Activated CD8-positive, alpha-beta memory T cell treated with anti-CD3 and anti-CD28 coated beads for 4 hours (primary cell): ENCODE measurements at places on chromosomes 2 and 18.

GRCh38 chr2:205495819-205496218 lies 186.5 kb upstream of the NRP2 start:
- DNase-seq = no peak

- no peak for DNase-seq
These were observed 6.0 kb upstream of the NCK2 start for GRCh38 chr2:105738658-105739241.

- no peak for DNase-seq
These were observed 118.6 kb downstream of the MCFD2 start for GRCh38 chr2:46796843-46797625.

- no peak for DNase-seq
These were observed 258.6 kb upstream of the TANK start for GRCh38 chr2:160901613-160902012.

- no peak for DNase-seq
These were observed 41.1 kb upstream of the SGPP2 start for GRCh38 chr2:222383255-222383654.

GRCh38 chr2:112688086-112688880 lies 32.5 kb upstream of the NT5DC4 start:
- no peak for DNase-seq

- DNase-seq = peak; percentile 20
These were observed 43.5 kb downstream of the FBLN7 start for GRCh38 chr2:112181571-112182290.

DNA sequence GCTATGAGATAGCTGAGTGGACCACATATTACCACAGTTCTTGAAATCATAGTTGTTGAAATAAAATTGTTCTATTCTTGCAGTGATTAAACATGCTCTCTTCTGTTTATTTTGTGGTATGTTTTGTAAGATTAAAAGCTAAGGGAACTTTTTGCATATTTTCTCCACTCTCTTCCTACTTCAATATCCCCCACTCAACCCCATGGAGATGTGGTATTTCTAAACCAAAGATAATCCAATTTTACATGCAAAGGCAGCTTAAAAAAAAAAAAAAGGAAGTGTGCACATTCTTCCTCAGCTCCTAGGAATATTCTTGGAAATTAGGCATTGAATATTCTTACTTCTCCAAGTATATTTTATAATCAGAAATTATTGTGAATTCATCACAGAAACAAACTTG lies 15.0 kb upstream of the PAX3 start:
- DNase-seq = no peak

GRCh38 chr2:230447455-230448451 lies 31.8 kb downstream of the SP100 start:
- no peak for DNase-seq

- DNase-seq = no peak
These were observed 198.1 kb upstream of the RBBP8 start for GRCh38 chr18:22734791-22735627.

DNA sequence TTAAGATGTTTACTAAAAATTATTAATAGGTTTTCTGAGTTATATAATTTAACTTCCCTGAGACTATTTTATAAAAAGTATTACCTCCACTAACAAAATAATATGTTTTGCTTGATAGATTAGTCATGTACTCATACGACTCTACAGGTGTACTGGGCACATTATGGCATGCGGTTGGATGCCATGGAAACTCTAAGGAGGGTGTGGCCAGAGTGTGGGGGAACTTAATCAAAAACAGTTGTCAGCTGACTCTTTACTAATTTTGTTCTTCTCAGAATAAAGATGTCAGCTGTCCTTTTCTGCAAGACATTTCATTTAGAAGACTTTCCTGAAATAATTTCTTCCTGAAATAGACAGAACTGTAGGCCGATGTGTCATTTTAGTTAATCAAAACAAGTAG lies 228.3 kb upstream of the SIX3 start:
- no peak for DNase-seq

- DNase-seq = no peak
These were observed 78.5 kb upstream of the STK17B start for GRCh38 chr2:196249860-196250259.

DNA sequence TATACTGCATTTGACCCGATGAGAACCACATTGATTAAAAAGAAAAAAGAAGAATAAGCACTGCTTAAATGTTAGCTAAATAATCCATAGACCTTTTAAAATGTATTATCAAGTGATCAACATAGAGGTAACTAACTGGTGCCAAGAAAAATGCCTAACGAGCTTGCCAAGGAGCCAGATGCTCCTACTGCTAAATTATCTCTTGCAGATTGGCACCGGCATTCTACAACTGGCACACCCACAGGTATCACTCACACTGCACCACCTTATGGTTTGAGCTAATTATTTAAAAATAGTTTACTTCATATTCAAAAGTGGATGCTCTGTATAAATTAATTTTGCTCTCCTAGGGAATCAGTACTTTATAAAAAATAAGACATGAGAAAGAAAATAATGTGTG lies 341.6 kb upstream of the CDH7 start:
- no peak for DNase-seq

DNA sequence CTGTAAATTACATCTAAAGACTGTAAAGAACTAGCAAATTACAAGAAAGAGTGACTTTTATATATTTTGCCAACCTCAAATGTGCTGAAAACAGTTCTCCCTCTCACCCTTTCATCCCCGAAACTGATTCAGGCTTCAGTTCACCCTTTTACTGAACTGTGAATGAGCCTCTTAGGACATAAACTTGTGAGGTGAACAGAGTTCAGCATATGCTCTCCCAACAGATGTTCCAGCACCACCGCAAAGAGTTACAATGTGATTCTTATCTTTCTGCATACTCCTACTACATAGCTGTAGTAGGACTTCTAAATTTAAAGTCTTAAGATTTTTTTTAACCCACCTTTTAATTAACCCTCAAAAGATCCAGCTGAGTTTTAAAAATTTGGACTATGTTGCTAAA lies 1.2 kb upstream of the ZCCHC2 start:
- no peak for DNase-seq

DNA sequence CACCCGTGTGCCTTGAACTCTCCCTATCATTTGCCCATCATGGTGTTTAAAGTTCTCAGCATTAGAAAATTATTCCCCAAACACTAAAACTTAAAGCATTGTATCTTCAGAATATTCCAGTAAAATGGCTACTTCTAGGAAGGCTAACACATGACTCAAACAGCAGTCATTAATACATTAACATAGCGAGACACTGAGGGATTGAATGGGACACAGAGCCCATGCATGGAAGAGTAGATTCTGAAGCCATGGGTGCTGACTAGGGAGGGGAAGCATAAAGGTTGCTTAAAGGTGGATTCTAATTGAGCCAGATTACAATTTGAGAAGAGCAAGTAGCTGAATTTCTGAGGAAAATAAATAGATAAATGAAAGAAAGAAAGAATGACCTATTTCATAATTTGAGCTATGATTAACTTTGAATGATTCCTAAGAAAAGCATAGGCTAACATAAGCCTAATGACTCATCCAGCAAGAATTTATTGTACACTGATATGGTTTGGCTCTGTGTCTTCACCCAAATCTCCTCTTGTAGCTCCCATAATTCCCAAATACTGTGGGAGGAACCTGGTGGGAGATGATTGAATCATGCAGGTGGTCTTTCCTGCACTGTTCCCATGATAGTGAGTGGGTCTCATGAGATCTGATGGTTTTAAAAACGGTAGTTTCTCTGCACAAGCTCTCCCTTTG lies 79.8 kb upstream of the PIK3C3 start:
- DNase-seq = no peak

- DNase-seq = no peak
These were observed 61.0 kb downstream of the CACNB4 start for GRCh38 chr2:152037743-152038435.
